ENCODE measurements at places on chromosomes 7 and 10.

GRCh38 chr7:130458257-130458656 lies 17.4 kb upstream of the CEP41 start:
- DNase-seq: no peak

- peak; percentile 53 for DNase-seq
Measured at GRCh38 chr10:70381471-70382421, 679 bp downstream of the LRRC20 start.

- DNase-seq: no peak
Measured at GRCh38 chr10:93841961-93842360, 51.8 kb upstream of the SLC35G1 start.

- no peak for DNase-seq
Measured at GRCh38 chr10:96857301-96858012, 25.4 kb downstream of the LCOR start.

DNA sequence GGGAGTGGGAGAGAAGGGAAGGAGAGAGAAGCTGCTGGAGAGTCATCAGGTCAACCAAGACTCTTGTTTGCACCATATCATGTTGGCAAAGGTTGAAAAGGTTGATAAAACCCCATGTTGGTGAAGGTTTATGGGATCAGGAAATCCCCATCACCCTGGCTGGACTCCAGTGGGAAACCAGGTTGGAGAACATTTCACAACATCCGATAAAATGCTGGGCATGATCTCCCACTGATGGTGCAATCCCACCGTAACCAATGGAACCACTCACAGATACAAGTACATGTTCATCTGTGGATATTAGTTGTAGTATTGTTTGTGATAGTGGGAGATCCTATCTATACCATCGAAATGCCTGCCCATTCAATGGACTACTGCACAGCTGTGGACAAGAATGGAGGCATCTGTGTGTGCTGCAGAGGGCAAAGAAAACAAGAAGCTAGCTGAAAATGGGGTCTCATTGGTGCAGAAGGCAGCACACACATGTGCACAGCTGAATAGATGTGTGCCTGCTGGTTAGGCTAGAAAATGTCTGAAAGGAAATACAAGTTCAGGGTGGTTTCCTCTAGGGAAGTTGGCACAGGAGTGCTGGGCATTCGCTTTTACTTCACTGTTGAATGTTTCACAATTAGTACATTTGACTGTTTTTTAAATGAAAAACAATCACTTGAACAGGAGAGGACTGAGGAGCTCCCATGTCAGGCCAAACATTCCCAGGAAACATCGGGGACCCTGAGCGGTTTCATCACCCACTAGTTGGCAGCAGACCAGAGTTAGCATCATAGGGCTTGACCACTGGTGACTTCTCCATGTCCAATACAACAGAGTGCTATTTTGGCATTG lies 80.4 kb upstream of the MGMT start:
- no peak for DNase-seq

- no peak for DNase-seq
Measured at GRCh38 chr7:106057204-106057961, 54.7 kb downstream of the SYPL1 start.

DNA sequence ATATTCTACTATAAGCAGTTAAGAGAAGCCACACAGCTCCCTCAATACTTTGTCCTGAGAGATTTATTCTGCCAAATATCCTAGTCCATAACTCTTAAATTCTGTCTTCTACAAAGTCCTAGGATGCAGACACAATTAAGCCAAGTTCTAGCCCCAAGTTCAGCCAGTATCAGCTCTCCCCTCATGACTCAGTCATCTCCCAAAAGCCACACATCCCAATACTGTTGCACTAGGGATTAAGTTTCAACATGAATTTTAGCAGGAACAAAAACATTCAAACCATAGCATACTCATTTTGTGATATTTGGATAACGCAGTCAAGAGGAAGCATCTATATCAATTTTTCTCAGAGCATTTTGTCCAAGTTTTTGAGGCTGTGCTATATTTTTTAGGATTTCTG lies 277.4 kb downstream of the FZD1 start:
- DNase-seq: no peak

- no peak for DNase-seq
Measured at GRCh38 chr10:44262551-44263251, 122.2 kb downstream of the CXCL12 start.

GRCh38 chr7:34487391-34488115 lies 170.5 kb upstream of the NPSR1 start:
- no peak for DNase-seq

- DNase-seq: no peak
Measured at GRCh38 chr7:145431834-145432233, 596.0 kb upstream of the TPK1 start.
